CD14-positive monocyte (primary cell): ENCODE measurements at places on chromosomes 7 and 10.

DNA sequence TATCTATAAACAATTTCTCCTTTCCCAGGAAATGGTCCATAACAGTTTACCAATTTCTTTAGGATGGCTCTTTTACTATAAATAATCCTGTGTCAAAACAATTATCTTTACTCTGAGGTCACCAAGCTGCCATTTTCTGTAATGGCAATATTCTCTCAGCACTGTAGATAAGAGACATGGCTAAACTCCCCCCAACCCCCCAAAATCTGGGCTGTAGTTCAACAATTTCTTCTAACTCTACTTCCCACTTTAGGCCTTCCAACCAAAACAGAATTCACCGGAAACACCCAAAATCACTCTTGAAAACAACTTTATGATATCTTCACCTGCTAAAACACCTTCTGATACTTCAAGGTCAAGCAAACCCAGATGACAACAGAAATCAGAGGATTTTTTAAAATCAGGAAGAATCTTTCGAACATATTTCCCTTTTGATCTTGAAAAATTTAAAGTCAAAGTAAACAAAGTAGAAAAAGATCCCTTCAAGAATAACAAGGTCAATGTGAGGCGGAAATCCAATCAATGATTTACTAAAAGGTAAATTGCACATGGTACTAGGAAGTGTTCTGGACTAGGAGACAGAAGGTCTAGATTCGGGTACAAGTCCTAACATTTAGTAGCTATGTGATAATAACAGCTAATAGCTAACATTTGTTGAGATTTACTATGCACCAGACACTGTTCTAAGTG lies 176.8 kb downstream of the CPEB3 start:
- no peak for DNase-seq

DNA sequence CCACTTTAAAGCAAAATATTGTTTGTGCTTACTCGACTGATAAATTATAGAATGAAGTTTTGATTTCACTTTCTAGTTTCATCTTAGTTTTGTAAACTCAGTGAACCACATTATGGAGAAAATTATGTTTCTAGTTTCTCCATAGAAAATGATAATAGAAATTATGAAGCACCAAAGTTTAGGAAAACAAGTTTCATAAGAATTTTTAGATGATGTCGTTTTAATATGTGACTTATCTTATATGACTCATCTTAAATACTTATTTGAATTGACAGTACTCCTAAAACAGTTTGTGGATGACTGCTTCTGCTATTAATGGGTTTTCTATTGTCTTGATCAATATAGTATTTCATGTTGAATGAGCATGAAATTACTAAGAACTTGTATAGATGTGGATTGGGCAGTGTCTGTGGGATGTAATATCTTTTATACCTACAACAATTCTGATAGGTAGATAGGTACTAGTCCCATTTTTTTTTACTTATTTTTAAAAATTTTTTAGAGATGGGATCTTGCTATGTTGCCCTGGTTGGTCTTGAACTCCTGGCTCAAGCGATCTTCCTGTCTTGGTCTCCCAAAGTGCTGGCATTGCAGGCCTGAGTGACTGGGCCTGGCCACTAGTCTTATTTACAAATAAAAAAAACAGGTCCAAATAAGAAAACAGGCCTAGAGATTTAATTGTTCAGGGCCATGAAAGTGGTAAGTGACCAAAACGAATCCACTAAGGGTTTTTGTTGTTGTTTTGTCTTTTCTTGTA lies 3.7 kb downstream of the HBP1 start:
- no peak for DNase-seq

DNA sequence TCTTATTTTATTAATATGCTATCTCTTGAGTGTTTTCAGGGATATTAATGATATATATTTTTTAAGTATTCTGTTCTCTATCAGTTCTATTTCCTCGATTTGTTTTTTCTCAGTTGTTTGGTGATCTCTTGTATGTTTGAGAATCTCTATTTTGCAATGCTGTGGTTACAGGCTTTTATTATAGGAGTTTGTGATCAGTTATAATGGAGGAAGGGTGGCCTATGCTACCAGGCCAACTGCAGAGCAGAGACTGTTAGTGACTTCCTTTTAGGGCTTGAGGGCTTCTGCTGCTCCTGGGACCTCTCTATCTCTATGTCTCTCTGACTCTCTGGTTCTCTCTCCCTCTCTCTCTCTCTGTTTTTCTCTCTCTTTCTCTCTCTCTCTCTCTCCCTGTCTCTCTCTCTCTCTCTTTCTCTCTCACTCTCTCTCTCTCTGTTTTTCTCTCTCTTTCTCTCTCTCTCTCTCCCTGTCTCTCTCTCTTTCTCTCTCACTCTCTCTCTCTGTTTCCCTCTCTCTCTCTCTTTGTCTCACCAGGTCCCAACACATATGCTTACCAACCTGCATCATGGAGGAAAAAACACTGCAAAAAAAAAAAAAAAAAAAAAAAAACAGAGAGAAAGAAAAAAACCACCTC lies 69.4 kb upstream of the CAV2 start:
- no peak for DNase-seq

- no peak for DNase-seq
Measured at GRCh38 chr7:71484380-71484779, 352.4 kb downstream of the GALNT17 start.

GRCh38 chr10:85650791-85651496 lies 715.7 kb downstream of the GRID1 start:
- no peak for DNase-seq

DNA sequence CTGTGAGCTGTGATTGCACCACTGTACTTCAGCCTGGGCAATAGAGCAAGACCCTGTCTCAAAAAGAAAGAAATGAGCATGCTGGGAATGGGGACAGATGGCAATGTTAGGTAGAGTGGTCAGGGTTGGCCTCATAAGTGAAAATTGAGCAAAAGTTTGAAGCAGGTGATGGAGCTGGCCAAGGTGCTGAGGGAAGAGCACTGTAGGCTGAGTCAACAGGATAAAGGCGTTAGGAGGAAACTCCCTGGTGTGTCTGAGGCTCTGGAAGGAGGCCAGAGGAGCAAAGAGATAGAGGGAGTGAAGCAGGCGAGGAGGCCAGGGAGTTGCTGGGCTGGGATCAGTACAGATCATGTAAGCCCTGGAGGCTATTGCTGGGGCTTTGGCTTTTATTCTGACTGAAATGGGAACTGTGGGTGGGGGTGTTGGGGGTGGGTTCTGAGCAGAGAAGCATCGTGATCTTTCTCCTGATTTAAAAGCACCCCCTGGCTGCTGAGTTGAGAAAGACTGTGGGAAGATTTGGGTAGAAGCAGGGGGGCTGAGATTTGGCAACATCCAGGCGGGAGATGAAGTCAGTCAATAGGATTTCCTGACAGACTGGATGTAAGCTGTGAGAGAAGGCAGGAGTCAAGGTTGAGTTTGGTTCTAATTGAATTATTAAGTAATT lies 52.5 kb upstream of the VKORC1L1 start:
- DNase-seq, result no peak

GRCh38 chr7:88316456-88316855 lies 9.8 kb upstream of the STEAP4 start:
- peak; percentile 28 for DNase-seq

- no peak for DNase-seq
Measured at GRCh38 chr10:103824281-103824680, 31.1 kb downstream of the SH3PXD2A start.

GRCh38 chr10:6498771-6499170 lies 81.3 kb downstream of the PRKCQ start:
- peak; percentile 48 for DNase-seq

DNA sequence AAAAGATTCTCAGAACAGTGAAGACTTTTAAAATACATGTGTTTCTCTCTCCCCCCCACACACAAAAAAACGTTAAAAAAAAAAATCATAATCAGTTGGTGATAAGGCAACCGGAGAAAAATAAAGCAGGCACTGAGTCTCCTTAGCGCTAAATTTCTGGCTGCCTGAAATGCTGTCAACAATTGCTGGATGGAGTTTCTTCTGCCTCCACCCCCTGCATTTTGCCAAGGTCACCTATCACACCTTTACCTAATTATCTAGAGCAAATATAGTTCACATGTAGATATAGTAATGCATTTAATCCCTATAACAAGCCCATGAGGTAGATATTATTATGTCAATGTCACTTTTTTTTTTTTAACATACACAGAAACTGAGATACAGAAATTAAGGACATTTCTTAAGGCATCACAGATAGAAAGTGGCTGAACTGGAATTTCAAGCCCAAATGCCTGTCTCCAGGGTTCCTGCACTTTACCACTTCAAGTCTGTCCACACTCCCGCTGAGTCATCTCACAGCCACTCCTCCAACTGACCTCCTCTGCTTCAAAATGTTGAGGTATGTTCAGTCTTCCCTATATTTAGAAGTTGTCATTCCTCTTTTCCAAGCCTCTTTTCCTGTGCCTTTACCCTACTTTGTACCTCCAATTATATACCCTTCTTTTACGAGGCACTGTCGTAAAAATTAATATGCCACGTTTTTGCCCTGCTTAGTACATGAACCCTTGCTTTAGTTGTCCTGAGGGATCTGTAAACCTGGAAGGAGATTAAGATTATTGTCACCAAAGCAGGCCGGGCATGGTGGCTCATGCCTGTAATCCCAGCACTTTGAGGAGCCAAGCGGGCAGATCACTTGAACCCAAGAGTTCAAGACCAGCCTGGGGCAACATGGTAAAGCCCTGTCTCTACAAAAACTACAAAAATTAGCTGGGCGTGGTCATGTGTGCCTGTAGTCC lies 72.8 kb upstream of the MPP7 start:
- DNase-seq, result peak; percentile 66

GRCh38 chr7:91424371-91424770 lies 160.1 kb downstream of the FZD1 start:
- DNase-seq, result no peak

GRCh38 chr7:121544726-121545125 lies 148.6 kb upstream of the FAM3C start:
- no peak for DNase-seq

DNA sequence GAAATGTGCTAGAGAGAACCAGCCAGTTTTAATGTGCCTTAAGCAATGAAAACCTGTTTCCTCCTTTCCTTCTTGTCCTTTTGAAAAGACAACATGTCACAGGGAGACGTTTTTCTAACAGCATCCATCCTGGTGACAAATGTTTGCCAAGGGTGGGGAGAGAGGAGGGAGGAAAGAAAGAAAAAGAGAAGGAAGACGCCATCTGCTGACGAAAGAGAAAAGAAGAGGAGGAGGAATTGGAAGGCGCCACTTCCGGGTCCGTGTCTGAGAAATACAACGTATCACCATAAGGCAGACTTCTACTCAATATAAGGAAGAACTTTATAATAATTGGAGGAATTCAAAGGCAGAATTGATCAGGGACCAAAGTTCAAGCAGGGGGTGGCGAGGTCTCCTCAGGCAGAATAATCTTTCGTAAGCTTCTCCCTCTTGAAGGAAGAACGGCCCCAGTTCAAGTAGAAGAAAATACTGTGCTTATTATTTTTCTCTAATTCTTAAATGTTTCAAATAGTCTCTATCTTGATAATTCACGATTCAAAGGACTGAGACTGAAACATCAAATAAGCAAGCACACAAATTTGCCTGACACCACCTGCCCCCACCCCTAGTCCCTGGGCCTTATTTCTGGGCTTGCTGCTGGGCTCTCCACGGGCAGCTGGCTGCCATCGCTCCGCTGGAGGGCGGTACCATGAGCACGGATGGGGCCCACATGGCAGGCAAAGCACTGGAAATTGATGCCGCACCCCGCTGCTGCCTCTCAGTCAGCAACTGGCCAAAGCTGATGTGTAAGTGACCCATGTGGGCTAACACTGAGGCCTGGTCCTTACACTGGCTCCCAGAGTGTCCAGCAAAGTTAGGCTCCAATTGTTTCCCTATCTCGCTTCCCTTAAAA lies 273.7 kb upstream of the KLF14 start:
- peak; percentile 74 for DNase-seq

DNA sequence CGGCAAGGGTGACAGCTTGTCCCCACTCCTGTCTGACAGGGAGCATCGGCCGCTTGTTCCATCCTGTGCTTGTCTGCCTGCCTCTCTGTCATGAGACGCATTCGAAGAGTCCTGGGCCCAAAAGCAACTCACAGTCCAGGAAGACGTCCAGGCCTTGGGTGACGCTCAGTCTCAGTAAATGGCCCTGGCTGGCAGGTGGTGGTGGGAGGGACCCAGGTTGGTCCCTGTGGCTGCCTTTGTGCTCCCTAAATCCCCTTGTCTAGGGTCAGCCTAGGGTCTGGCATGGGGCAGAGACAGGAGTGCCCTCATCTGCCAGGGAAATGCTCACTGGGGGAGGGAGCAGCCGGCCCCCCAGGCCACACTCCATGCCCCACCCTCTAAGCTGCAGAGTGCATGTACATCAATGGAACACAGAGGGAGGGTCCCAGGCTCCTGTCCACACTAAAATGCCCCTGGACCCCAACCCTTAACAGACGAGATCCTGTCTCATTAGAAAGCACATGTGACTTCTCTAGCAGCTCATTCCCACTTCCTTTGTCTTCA lies 295.2 kb upstream of the ZNF32 start:
- no peak for DNase-seq

DNA sequence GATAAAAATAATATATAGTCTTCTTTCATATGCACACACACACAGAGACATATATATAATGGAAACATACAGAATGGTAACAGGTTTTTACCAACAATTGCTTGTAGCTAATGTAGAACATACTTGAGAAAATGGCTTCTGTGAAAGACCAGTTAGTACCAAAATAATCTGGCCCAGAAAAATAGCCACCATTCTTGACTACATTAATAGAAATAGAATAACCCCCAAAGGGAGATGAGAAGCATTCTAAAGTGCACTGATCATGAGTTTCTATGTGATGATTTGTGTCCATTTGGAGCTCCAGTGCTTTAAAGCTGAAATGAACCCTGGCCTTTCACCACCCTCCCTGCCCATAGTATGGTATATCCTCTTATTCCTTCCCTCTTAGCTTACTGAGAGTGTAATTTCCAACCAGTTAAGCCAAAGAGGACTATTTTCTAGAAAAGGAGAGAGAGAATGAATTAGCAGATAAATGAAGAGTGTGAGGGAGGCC lies 22.9 kb upstream of the IFIT2 start:
- no peak for DNase-seq

- no peak for DNase-seq
Measured at GRCh38 chr7:35032166-35032565, 5.1 kb downstream of the DPY19L1 start.

GRCh38 chr7:54465095-54465494 lies 77.1 kb upstream of the VSTM2A start:
- DNase-seq, result no peak

DNA sequence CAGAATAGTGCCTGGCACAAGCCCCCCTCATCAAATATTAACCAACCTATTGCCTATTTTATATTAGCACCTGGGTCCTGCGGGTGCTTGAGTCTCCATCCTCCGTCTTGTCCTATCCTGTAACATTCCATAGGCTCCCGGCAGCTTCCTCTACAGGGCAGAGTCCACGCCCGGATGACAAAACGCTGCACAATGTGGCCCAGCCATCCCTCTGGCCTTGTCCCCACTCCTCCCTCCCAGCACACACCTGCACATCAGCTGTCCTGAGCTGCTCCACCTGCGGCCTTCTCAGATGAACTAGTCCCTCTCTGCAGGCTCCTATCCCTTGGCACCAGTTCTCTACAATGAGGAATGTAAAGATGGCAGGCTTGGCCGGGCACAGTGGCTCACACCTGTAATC lies 153.5 kb upstream of the PDE1C start:
- no peak for DNase-seq
